NAMALWA (cell line): ENCODE measurements at places on chromosomes 1 and 21.

GRCh38 chr1:159077120-159077961 lies 775 bp upstream of the AIM2 start:
- no peak for DNase-seq

- DNase-seq, result peak; percentile 54
Measured at GRCh38 chr21:39175154-39175553, 8.1 kb downstream of the PSMG1 start.

DNA sequence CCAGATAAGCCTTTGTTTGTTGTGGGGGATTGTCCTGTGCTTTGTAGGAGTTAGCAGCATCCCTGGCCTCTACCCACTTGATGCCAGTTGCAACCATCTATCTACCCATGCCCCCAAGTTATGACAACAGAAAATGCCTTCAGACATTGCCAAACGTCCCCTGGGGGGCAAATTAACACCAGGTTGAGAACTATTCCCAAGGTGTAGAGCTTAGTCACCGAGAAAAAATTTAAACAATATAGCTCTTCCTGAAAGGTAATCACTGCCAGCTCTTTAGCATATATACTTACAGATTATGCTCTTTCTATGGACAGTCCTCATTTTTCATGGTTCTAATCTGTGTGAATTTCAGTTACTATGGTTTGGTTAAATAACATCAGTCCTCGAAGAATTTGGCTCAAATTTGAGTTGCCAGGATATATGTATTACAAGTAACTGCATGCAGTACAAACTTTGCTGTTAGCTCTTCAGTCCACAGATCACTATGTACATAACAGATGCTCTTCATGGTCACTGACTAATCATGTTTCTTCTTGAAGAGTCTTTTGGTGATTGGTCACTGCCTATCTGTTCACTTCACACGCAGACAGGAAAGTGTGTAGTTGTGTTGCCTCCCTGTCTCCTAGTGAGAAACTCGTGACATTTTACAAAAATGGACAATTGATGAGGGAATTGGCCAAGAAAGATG lies 25.2 kb downstream of the MAPKAPK2 start:
- DNase-seq, result no peak

- peak; percentile 40 for DNase-seq
Measured at GRCh38 chr1:109201123-109201703, 12.5 kb upstream of the SARS1 start.

GRCh38 chr1:4797016-4797410 lies 142.6 kb downstream of the AJAP1 start:
- DNase-seq, result peak; percentile 20

- no peak for DNase-seq
Measured at GRCh38 chr1:25912076-25912831, 6.0 kb upstream of the STMN1 start.

GRCh38 chr1:47651311-47652089 lies 213.7 kb downstream of the FOXD2 start:
- no peak for DNase-seq

- no peak for DNase-seq
Measured at GRCh38 chr1:208343226-208343625, 99.0 kb upstream of the PLXNA2 start.
